ENCODE measurements at places on chromosomes 13 and 19.

GRCh38 chr19:33085570-33086128 is 4.7 kb downstream of the GPATCH1 start:
- DNase-seq, result no peak

DNA sequence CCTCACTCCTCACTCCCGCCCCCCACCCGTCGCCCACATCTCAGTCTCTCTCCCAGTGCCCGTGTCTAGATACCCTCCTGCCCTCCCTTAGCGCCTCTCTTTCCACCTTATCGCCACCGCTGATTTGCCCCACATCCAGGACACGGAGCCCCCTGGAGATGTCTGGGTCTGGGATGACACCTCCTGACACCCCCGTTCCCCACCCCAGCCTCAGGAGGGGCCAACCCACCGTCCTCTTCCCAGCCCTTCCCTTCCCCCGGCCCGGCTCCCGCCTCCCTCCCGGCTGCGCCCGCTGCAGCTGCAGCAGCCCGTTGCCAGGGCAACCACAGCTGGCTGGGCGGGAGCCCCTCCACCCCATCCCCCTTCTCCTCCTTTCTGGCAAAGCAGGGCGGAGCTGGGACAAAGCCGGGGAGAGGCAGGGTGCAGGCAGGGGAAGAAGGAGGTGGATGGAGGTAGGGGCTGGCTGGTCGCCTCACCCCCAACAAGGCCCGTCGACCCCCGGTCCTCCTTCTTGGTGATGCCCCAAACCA is 13.5 kb downstream of the DPF1 start:
- no peak for DNase-seq

GRCh38 chr13:26458196-26458749 is 99.2 kb upstream of the WASF3 start:
- no peak for DNase-seq

- DNase-seq, result no peak
Observed at GRCh38 chr13:102872131-102872530, 26.3 kb downstream of the ERCC5 start.

DNA sequence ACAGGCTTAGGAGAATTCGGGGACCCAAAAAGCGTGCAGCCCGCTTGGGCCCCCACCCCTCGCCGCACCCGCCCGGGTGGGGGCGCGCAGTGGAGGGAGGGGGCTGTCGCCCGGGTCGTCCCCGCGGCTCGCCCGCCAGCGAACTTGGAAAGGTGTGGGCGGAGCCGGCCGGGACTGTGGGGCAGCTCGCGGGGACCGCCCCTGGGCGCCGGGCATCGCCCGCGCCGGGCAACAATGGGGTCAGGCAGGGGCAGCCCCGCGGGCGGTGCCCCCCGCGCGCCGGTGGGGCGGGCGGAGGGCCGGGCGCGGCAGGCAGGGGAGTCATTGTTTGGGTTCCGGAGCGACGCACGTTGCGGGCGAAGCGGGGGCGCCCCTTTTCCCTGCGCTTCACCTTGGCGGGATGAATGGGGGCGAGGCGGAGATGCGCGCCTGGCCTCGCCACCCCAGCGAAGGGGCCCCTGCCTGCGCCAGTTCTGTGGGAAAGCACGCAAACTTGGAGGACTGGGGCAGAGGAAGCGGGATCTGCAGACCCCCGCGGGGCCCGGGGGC is 647 bp upstream of the KLF12 start:
- no peak for DNase-seq

DNA sequence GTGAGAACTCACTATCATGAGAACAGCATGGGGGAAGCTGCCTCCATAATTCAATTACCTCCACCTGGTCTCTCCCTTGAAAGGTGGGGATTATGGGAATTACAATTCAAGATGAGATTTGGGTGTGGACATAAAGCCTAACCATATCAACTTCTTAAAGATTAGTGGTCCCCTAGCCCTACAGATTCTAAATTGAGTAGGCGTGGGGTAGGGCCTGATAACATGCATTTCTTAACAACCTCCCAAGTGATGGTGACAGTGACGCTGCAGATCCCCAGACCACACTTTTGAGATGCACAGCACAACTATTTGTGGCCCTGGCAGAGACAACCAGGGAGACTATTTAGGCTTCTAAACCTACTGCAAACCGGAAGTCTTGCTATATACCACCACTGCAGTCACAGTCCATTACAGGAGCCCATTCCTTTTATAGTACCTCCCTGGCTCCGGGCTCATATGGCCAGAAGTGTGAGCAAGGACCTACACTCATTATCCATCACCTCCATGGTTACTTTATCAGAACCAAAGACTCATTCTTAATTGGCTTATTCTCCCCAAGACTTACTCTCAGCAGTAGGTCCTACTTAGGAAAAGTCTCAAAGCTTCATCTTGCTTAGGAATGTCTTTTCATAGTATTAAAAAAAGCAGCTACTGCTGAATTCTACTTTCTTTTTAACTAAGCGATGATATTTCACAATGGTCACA is 2.1 kb upstream of the DPY19L3 start:
- no peak for DNase-seq

- DNase-seq, result no peak
Observed at GRCh38 chr13:101730420-101731000, 278.0 kb downstream of the ITGBL1 start.

GRCh38 chr13:82654861-82655855 is 1227.1 kb downstream of the SLITRK1 start:
- DNase-seq, result no peak

- peak; percentile 50 for DNase-seq
Observed at GRCh38 chr13:41019011-41019487, at the start of gene ELF1. Gene ELF1 (minus strand): TSS chr13:41019316. CDS start chr13:40982054, 37,262 bp downstream.

- no peak for DNase-seq
Observed at GRCh38 chr19:19544954-19545591, 7.0 kb downstream of the CILP2 start.

- DNase-seq, result no peak
Observed at GRCh38 chr13:24277761-24278160, 31.6 kb upstream of the C1QTNF9 start.

Measured in activated CD8-positive, alpha-beta memory T cell treated with anti-CD3 and anti-CD28 coated beads for 4 hours (primary cell).